ENCODE measurements at places on chromosomes 4 and X.

DNA sequence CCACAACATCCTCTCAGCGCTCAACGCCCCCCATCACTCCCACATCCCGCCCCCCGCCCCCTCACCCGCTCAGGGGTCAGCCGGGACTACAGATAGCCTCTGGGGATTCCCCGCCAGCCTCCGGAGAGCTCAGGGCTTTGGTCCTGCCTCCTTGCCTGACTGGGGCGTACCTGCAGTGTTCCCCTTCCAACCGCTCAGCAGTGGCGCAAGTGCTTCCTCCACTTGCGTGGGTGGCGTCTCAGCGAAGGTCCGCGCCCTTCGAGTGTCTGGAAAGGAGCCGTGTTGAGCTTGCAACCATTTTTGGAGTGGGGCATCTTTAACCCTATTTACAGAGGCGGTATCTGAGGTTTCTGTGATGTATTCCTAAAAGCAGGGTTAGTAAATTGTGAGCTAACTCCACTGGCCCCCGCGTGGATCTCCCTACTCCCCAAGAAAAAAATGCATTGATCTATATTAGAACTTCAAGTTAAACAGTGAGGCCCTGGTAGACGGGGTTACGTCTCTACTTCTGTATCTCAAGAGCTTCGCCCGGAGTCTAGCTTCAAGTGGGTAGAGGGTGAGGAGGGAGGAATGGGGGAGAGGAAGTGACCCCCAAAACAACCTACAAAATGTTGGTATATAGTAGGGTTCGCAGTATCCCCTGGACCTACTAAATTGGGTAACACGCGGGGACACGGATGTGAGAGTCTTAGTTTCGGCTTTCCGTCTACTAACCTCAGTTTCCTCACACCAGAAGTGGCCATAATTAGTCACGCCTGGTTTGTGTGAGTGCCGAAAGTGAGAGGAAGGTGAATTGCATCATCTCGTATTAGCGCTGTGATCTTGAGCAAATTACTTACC is 16.1 kb downstream of the NKX3-2 start:
- no peak for DNase-seq

DNA sequence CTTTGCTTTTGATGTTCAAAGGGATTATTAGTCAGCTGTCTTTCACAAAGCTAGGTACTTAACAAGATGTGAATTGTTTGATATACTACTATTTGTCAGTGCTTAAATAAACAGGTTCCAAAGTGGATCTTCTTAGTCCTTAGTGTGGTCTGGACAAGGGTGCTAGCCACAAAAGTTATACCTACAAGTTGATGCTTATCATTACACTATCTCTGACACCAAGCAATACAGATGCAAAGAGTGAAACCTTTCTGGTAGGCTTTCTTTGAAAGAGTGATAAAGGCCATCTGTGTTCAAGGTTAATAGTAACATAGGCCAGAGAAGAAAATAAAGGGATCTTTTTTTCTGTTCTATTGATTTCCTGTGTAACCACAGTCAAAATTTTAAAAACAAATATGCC is 12.2 kb upstream of the RBPJ start:
- no peak for DNase-seq

GRCh38 chr4:107452717-107453630 is 267.1 kb downstream of the PAPSS1 start:
- DNase-seq = no peak

- DNase-seq = no peak
Observed at GRCh38 chr4:80921441-80921840, 109.1 kb upstream of the BMP3 start.

DNA sequence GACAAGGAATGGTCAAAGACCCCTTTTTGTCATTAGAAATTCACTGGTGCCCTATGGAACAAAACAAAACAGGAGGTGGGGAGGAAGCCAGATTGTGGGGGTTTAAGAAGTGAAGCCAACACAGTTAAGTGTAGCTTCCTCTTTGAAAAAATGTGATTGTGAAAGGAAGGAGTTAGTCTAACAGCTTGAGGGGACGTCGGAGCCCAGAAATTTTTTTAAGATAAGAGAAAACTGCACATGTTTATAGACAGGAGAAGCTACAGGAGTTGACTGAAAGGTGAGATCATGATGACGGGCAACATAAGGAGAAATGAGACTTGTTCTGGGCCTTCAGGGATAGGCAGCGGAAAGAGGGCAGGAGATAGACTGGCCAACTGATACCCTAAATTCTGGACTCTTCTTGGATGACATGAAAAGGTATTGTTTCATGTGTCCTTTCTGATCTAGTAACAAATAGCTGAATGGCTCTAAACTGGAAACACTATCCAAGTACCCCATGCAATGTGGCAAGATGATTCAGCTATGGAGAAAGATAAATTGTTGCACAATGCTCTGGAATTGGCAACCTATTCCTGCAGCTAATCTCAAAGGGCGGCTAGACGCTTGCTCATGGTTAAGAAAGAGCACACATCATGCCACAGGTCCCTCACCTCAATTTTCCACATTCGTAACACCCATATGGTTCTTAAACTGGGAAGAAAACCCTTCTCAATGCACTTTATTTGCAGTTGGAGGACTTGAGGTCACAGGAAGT is 3.7 kb upstream of the HDAC8 start:
- no peak for DNase-seq

- no peak for DNase-seq
Observed at GRCh38 chr4:171891038-171891437, 77.8 kb downstream of the GALNTL6 start.
